T-helper 17 cell (primary cell): ENCODE measurements at places on chromosomes 1 and 21.

DNA sequence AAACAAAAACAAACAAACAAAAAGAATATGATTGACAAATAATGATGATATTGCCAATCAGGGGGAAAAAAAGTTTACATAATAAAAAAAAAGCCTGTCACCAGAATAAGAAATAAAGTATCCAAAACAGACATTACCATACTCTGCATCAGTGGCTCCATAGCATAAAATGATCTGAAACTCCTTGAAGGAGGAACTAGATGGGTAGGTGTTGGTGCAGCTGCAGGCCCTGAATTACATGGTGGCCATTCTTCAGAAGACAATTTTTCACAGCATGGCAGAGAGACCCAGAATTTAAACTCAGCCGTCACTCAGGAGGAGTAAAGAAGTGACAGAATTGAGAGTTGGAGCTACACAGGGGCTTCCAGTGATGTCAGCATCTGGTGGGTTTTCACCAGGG, 60.2 kb downstream of the GLUL start:
- H3K4me1 ChIP-seq: peaks cover 2% of the 10 kb centered on the region
- H3K36me3 ChIP-seq: peaks cover 2% of the 10 kb centered on the region
- no peak overlapping the region for H3K27ac ChIP-seq
- H3K4me3 ChIP-seq: no peak overlapping the region
- no peak for DNase-seq

DNA sequence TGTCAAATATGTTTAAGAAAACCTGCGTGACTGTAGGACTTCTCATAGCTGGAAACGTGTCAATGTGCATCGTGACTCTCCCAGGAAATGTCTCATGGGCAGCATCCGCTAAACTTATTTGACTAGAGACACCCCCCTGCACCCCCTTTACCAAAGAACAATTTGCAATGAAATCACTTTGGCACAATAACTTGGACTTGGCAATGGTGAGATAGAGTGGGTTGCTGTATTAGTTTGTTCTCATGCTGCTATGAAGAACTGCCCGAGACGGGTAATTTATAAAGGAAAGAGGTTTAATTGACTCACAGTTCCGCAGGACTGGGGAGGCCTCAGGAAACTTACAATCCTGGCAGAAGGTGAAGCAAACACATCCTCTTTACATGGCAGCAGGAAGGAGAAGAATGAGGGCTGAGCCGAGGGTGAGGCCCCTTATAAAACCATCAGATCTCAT, 13.8 kb downstream of the CLDN14 start:
- no peak for DNase-seq
- H3K36me3 ChIP-seq: no peaks in the 10 kb centered on the region

DNA sequence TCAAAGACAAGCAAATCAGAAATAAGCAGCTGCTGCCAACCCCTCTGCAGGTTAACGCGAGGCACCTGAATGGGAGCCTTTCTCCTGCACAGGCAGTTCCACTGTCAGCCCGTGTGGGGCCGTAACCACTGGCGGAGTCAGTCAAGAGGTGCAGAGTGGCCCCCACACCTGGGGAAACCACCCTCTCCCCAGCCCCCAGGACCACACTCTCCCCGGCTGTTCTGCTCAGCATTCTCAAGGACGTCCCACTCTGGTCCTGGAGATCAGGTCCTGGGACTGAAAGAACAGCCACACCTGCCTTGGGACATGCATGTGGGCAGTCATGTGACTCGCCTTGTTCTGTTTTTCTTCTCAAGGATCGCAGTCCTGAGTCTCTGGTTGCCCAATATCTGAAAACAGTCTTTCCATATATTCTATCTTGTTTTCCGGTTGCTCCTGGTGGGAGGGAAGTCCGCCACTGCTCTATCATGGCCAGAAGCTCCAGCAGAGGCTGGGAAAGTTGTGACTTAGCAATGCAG, 252.5 kb downstream of the PTPRU start:
- no peak overlapping the region for H3K27ac ChIP-seq
- DNase-seq: no peak
- H3K36me3 ChIP-seq: peaks cover 4% of the 10 kb centered on the region

DNA sequence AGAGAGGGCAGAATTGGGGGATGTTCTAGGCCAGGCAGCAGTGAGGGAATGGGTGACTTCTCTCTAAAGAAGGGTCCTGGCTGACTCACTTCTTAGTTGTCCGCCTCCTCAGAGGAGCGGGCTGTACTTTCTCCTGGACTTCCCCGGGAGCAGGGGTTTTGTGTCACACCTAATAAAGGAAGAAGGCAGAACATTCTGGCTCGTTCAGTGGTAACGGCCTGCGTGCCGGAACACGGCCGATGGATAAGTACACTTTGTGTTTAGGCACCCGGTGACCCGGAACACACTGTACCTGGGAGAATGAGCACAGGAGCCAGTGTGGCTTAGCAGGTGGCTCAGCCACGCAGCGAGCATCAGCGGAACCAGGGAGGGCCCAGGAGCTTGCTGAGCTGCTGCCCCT, 84.7 kb downstream of the FBXO2 start:
- peaks cover 66% of the 10 kb centered on the region for H3K27me3 ChIP-seq
- H3K27ac ChIP-seq: no peak overlapping the region
- peaks cover 4% of the 10 kb centered on the region for H3K4me1 ChIP-seq
- H3K36me3 ChIP-seq: peaks cover 4% of the 10 kb centered on the region
